ENCODE measurements at places on chromosomes 1 and 21.

GRCh38 chr1:43930168-43930948, 3.2 kb upstream of the ARTN start:
- DNase-seq: peak; percentile 59

GRCh38 chr1:4681026-4681425, 26.6 kb downstream of the AJAP1 start:
- DNase-seq: no peak

GRCh38 chr1:74463333-74463988, 49.0 kb downstream of the LRRC53 start:
- no peak for DNase-seq

- no peak for DNase-seq
Observed at GRCh38 chr1:64312431-64312830, 109.0 kb downstream of the UBE2U start.

GRCh38 chr21:41776778-41777177, 9.9 kb upstream of the RIPK4 start:
- no peak for DNase-seq

DNA sequence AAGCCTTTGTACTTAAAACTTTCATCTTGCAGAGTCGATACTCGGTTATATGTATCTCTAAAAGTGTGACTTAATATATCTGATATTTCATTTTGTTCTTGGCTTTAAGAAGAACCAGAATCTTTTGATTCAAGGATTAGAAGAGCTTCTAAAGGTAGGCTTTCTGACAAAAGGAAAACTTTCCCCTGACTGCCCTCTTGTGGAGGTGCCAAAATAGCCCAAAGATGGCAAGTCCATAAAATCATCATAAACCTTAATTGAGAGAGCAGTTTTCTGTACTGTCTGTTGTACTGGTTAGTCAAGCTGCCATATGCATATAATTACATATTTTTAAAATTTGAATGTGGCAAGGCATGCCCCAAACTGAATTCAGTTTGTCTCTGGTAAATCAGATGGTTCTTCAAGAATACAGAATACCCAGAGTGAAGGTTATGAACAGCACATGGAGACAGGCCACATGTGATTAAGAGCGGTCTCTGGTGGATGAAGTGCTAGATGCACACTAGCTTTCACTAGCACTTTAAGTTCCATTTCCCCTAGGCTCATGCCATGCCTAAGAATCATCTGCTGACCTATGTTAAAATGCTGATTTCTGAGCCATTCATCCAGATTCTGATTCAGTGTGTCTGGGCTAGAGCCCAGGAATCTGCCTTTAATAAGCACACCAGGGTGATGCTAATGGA, 27.7 kb upstream of the ELAVL4 start:
- DNase-seq: no peak

DNA sequence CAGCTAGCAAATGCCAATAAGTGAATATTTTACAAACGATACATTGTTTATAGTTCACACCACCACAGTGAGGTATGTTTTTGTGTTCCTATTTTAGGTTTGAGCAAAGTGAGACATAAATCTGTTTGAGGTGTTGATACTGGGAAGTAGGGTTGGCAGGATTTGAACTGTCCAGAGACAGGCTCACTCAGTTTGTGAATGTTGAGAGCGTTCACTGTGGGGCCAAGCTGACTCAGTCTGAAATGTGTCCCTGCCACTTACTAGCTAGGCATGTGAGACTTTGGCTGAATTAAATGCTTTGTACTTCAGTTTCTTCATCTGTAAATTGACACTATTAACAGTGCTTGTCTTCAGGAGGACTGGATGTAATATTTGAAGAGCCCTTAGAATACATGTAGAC, 35.1 kb downstream of the DIRAS3 start:
- DNase-seq: no peak

- no peak for DNase-seq
Observed at GRCh38 chr1:153348511-153349362, at the start of gene PGLYRP4. Gene PGLYRP4 (minus strand): TSS chr1:153348841. CDS start chr1:153347932, 909 bp downstream.

DNA sequence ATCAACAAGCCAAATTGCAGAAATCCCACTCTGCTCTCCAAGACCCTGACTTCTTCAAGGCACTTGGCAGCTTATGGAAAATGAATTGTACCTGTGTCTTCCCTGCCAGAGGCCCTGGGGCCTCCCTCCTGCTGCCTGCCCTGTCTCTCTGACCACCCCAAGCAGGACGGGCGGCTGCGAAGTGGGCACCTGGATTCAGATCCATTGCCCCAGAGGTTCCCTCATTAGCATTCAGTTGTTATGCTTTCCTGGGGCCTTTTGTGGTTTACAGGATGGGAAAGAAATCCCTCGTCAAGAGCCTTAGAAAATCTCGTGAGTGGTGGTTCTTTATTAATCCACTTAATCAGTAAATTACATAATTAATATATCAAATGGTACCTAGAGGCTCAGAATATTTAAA, 179.3 kb downstream of the TNR start:
- DNase-seq: no peak

- no peak for DNase-seq
Observed at GRCh38 chr1:36628804-36629203, 146.1 kb upstream of the CSF3R start.

- DNase-seq: no peak
Observed at GRCh38 chr1:36612881-36613280, 130.2 kb upstream of the CSF3R start.

DNA sequence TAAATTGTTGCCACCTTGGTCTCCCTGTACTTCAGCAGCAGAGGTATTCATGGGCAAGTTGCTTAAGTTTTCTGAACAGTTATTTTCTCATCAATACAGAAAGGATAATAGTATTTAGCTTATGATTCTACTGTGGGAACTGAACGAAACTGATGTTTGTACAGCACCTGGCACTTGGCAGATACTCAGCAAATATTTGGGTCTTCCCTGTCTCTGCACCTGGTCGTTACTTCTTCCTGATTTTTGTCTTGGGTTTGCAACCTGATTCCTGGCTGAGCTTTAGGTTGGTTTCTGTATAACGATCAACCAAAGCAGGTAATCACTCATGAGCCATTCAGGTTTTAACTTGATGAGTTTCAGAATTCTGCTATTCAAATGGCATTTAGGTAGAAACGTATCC, 490.6 kb downstream of the KIF26B start:
- DNase-seq: no peak

GRCh38 chr1:27773826-27774445, 917 bp downstream of the STX12 start:
- DNase-seq: peak; percentile 44

GRCh38 chr1:17887661-17888371, 132.7 kb downstream of the ACTL8 start:
- no peak for DNase-seq

GRCh38 chr21:35575280-35575915, 484.9 kb downstream of the SETD4 start:
- DNase-seq: no peak

DNA sequence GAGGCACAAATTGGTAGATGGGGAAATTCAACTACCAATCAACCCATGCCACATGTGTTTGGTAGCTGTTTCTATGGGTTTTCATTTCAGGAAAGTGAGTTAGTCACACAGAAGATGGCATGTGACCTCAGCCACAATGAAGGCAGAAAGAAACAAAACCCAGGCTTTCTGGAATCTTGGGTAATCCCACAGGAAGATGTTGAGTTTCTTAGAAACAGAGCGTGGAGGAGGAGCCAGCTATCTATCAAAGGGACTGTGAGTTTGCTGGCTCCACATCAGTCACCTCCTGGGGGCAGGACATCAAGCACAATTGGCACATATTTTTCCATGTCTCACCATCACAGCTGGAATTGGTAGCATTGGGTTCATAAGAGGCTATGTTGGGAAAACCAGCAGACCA, 188.9 kb upstream of the PLXNA2 start:
- no peak for DNase-seq

DNA sequence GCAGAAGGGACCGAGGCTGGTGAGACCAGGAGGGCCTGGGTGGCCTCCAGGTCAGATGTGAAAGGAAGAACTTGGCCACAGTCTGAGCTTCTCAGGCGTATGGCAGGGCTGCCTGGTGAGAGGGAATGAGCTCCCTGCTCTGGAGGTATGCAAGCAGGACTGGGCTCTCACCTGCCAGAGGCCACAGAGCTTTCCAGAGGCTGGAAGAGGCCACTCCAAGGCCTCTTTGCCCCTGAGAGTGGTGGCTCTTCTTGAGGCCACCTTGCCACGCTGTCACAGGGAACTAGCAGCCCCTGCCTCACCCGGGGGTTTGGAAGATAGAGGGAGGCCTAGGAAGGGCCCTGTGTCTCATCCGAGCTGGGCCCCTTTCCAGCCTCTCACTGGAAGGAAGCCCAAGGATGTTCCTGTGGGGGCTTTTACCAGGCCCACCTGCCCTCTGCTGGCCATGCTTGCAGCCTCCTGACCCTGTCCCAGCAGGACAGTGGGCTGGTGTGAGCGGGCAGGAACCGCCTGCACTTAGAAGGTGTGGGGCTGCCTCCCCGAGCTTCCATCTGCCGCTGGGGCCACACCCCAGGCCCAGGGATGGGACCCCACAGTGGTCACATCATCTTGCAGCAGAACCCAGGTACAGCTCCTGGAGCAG, 10.0 kb downstream of the PCSK9 start:
- no peak for DNase-seq

DNA sequence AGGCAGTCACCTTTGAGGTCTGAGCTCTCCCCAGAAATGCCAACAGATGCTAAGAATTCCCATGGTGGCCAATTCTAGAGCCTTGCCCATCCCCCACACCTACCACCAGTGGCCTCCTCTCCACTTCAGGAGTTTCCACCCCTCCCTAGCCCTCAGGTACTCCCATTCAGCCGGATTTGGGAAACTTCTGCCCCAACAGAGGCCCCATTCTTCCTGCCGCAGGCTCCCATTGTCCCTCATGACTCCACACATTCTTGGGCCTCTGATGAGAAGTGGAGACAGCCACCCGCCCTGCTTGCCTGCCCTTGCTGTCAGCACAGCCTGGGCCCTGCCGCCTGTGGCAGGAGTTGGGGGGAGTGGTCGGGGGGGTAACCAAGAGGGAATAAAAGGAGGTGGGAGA, 4.6 kb downstream of the BLACAT1 start:
- no peak for DNase-seq

DNA sequence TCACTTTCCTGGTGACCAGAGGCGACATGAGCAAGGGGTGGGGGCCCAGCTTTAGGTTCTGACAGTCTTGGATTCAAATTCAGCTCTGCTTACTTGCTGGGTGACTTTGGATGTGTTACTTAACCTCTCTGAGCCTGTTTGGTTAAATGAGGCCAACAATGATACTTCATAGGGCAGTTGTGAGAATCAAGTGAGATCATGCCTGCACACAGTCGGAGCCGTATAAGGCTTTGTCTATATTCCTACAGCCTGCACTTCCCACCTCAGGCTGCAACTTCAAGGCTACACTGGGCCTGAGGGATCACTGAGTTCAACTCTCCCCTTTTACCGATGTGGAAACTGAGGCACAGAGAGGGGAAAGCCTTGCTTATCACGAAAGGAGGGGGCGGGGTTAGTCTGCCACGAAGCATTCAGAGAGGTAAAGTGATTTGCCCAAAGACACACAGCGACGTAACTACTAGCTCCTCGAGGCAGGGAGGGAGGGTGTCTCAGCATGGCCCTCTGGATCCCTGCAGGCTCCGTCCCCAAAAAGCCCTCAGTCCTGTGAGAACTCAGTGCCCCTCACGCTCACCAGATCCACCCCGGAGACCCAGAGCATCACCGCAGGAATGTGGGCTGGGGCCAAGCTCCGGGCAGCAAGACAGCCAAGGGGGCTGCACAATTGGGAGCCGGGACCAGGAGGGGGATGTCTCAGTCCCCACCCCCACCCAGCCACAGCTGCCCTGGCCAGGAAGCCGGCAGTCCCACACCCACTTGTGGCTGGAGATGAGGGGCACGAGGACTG, 25.0 kb downstream of the SDC3 start:
- DNase-seq: no peak

DNA sequence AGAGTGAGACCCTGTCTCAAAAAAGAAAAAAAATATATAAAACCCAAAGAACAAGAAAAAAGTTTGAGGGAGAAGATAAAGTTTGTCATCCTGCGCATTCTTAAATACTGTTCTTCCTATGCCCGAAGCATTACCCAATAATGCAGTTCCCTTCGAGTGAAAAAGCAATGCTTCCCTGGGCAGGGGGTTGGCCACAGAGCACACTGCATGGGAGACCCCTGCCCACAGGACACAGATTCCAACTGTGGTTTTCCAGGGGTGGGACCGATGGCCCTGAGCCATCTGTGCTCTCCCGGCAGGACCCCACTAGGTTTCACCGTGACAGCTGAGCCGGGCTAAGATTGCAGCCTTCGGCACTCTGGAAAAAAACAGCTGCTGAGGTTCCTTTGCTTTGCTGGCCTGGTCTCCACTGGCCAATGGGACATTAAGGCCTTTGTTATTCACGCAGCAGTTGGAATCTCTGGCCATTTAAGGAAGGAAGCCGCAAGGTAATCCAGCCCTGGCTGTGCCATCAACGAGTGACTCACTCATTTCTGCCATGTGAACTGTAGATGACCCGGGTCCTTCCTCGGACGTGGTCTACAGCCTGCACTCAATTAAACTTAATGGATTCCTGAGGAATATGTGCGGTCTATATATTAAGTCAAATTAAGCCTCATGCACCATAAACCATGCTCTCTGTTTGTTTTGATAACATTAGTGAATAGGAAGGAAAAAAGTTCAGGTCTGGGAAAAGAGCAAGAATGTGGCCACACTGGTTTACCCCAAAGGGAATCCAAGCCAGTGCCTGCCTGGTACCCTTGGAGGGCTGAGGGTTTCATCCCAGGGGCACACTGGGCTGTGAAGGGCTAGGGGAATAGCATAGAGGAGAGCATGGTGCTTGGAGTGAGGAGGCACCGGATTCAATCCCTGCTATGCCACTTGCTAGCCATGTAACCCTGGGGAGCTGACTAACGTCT, 163.2 kb downstream of the ZBTB18 start:
- DNase-seq: no peak

DNA sequence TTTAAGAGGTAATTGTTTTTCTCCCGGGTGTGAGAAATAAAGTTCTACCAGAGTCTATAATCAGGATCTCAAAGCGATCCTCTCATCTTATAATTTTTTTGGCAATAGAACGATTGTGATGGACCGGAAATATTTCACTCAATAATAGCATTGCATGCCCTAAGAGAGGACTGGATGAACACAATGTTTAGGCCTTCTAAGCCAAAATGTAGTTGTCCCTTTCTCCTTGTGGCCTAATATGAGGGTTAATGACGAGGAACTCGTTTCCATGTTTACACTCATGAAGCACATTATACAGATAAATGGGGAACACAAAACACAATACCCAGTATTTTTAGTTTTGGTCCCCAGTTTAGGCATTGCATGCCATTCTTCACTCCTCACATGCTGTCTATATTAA, 5.9 kb downstream of the TBX15 start:
- no peak for DNase-seq

DNA sequence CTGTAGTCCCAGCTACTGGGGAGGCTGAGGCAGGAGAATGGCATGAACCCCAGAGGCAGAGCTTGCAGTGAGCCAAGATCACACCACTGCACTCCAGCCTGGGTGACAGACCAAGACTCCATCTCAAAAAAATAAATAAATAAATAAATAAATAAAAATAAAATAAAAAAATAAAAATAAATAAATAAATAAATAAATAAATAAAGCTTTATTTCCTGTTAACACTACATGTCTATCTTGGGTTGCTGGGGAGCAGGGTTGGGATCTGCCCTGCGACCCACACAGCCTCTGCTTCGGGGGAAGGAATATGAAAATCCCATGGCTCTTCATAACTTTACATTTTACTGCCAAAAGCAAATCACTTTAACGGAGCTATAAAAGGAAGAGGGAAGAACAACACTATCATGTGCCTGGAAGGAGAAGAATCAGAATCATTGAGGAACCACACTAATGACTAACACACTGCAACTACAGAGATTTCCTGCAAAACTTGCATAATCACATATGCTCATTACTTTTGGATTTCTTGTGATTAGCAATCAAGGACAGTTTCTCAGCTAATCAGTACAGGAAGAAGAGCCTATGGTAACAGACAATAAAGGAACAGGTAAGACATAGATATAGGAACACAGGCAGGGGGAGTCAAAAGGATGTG, 72.8 kb upstream of the CD55 start:
- no peak for DNase-seq

All from germinal center (tissue), 1 donor.